ENCODE measurements at places on chromosomes 11 and 22.

DNA sequence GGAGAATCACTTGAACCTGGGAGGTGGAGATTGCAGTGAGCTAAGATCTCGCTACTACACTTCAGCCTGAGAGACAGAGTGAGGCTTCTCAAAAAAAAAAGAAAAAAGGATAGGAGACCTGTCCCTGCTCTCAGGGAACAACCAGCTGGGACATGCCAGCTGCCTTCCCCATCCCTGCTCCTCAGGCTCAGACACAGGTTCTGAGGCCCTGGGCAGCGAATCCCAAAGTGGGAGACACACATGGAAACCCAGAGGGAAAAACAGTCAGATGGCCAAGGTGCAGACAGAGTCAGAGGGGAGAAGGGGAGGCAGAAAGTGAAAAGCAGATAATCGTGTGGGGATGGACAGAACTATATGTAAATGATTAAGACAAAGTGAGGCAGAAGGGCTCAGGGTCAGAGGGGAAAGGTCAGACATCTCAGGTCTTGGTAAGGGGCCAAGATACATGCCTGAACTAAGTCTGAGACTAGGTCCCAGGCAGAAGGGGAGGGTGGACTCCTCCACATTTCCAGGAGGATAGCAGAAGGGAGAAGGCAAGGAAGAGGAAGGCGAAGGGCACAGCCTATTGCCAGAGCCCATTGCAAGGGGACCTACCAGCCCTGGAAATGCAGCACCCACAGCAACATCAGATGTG lies 14.2 kb downstream of the STARD10 start:
- no peak for DNase-seq

DNA sequence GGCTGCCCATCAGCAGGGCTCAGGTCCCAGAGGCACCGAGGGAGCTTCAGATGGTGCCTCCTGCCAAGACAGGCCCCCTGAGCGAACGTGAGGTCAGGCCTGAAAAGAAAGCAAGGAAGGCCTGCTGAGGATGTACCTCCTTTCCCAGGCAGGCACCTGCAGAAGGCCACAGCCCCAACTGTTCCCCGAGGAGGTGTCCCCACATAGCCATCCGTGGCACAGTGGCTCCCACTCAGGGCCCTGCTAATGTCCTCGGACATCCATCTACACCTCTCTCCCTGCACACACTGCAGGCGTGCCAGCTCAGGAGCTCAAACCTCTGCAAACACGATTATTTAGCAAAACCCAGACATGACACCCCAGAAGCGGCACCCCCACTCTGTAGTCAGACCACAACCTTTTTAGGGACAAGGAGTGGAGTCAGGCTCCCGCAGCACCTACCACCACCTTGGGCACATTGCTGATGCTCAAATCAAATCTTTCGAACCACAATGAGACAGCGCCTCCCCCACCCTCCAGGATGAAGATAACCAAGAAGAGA lies 36.9 kb downstream of the SHANK2 start:
- DNase-seq, result no peak

DNA sequence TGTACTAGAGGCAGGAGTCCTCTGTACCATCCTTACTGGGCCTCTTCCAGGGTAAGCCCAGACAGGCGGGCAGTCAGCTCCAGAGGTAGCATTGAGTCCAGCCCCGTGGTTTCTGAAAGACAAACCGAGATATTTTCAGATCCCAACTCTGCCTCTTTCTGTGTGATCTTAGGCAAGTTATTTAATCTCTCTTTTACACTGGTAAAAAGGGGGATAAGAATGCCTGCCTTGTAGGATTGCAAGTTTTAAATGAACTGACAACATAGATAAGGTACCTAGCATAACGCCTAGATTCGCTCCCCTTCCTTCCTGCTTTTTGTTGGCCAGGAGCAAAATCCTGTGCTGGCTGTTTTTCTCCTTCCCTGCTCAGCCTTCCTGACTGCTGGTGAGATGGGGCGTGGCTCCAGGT lies 56.4 kb upstream of the NNMT start:
- DNase-seq, result no peak

DNA sequence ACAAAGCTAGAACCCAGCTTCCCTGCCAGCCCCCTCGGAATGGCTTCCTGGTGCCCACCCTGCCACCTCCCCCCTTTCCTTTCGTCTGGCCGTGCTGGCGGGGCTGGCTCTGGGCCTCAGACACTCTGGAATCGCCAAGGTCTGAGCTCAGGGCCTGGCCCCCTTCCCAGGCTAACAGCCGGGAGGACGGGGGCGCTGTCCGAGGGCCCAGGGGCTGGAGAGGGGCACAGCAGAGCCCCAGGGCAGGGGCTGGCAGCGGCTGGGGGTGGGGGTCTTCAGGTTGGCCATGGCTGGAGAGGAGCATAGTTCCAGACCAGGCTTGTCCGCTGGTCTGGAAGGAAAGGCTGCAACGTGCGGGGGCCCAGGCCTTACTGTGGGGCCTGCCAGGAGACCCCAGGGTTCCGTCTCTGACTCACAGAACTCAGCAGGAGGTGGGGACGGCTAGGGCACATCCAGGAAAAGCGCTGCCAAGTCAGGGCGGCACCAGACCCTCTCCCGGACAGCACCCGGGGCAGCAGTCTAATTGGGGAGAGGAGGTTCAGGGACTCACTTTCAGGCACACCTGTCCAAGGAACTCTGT lies 861 bp upstream of the LTBP3 start:
- no peak for DNase-seq

- DNase-seq, result peak; percentile 38
Measured at GRCh38 chr11:45233121-45233803, 52.9 kb downstream of the SYT13 start.

DNA sequence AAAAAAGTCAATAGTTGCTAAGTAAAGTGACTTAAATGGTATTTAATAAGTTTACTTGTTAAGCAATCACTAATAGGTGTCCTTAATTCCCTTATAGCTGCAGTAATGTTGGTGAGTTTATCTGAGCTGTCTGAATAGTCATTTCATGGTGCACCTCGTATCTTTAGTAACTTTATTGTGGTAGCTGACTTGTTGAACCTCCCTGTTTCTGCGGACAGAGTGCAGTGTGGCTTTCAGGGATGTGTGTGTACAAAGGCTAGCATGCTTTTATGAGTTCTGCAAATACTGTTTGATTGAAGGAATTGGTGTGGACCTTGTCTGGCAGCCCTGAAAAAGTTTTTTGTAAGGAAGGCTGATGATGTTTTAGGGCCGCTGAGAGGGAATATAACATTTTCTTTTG lies 2.6 kb downstream of the ZNRF3 start:
- no peak for DNase-seq

DNA sequence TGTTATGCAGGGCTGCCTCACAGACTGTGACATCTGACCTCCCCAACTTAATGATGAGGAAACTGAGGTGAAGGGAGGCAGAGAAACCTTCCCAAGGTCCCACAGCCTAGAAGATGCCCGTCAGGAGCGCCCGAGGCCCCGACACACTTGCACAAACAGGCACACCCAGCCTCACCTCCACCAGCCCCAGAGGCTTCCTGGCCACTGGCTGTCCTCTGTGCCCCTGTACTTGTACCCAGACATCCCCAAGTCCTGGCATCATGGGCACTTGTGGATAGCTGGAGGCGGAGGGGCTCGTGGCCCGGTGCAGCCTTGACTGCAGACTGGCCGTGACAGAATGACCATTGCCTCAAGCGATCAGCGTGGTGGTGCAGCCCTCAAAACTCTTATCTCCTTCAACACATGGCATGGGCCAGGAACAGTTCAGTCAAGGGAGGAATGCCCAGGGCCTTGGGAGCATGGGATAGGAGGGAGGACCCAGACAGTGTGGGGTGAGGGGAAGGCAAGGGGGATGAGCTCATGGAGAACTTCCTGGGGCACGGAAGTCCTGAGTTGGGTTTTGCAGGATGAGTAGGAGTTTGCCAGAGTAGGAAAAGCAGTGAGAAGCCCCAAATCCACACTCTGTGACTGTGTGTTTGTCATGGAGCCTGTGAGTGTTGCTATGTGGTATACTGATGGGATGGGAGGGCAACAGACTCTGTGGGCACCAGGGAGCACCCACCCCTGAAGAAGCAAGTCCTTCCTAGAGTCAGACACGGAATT lies 25.8 kb upstream of the PPARA start:
- DNase-seq, result no peak

DNA sequence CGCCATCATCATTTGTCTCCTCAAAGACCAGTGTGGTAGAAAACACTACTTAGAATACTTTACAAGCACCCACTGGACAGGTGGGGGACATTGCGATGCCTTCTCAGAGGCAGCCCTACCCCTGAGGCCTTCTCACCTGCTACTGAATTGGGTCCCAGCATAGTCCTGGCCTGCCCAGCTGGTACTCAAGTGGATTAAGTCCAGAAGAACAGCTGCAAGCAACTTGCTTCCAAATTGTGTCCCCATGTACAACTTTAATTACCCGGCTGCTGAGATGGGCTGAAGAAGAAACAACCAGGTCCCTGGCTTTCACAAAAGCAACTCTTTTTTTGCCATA lies 12.3 kb downstream of the ABTB2 start:
- no peak for DNase-seq

DNA sequence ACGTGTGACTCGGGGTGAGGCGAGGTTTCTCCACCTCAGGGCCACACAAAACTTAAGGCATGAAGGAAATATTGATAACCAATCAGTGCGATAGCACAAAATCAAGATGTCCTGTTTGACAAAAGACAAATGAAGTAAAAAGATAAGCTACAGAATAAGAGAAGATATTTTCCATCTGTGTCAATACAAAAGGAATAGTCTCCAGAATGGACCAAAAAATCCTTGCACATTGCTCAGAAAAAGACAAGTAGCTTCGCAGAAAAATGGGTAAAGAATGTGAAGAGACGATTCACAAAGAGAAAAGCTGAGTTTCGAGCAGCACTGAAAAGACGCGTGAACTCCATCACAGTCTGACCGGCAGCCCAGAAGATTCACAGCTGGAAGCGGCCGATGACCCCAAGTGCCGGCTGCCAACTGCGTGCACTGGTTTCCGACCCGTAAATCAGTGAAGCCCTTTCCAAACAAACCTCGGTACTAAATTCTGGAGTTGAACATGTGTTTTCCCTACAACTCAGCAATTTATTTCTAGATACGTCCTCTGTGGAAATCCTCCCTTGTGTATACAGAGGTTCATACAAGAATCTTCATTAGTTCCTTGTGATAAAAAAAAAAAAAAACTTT lies 308.4 kb downstream of the BRD1 start:
- no peak for DNase-seq

GRCh38 chr11:76361776-76362175 lies 19.2 kb downstream of the THAP12 start:
- DNase-seq, result no peak

DNA sequence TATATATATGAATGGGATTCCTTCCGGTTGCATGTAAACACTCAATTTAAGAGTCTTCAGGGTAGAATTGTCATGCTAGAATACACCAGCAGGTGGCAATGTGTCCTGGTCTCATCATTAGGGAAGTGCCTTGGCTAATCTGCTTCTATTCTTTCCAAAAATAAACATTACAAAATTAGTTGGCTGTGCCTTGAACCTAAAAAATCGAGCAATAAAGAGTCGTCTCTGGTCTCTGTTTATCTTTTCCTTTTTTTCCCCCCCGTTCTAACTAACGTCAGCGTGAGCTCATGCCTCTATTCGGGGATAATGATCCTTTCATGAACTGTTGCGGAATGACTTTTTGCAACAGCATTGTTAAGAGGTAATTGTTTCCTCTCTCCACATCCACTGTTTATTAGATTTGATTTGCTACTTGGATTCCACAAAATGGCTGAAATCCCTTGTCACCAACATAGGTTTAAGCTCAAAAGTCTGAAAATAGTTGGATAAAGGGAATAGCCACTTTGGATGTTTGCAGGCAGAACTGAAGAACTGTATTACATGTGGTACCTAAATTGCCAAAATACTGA lies 1.2 kb upstream of the ARHGEF12 start:
- peak; percentile 56 for DNase-seq

GRCh38 chr11:79237703-79238102 lies 203.1 kb downstream of the TENM4 start:
- no peak for DNase-seq

DNA sequence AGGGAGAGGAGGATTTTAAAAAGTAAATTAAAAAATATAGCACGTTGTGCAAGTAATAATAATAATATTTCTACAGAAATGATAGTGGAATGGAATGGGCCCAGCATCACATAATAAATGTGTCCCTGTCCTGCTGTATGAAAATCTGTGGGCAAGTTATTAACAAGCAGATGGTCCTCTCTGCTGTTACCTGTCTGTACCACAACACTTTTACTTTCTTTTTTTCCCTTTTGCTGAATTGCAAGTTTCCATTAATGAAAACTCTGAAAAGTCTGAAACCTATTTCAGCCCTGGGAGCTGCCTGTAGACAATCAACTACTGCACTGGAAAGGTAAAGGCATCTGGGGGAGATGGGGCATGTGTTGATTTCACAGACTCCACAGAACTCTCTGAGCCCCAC lies 937.1 kb downstream of the OPCML start:
- DNase-seq, result no peak

DNA sequence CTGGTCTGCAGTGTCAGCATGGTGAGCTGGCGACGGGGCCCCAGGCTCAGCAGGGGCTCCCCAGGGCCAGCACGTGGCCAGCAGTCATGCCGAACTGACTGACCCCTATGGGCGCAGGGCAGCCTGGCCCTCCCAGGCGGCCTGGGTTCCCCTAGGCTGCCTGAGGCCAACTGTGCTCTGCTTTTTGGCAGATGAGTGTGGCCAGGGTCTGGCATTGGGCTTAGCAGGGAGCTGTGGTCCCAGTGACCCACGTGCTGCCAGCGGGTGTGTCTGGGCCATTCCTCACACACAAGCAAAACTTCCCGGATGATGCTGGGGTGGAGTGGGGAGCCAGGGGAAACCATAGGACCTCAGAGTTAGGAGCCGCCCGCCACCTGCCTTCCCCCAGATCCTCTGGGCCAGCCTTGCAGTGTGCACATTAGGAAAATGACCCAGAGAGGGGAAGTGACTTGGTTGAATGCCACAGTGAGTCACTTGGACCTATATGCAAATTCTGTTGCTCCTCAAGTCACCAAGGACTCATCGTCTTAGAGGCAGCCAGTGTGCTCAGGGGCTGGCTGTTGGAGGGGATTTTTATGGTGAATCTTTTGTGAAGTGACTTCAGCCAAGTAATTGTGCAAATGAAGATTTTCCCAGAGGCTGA lies 6.5 kb downstream of the ADORA2A start:
- peak; percentile 21 for DNase-seq

- DNase-seq, result no peak
Measured at GRCh38 chr11:83009999-83010398, 61.7 kb downstream of the RAB30 start.

DNA sequence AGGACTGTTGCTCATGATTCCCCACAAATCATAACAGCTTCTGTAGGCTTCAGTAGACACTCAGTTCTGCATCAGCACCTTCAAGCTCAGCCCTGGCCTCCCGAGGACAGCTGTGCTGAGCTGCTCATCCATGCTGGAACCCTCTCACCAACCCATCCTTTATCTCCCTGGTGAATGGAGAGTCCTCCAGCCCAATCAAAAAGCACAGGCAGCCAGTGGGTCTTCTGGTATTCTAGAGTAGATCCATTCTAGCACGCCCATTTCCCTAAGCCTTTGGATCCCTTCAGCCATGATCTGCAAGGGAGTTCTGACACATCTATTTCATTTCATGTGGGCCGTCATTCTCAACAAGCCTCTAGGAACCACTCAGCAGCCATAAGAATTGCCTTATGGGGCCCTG lies 44.6 kb upstream of the SPATA19 start:
- DNase-seq, result no peak

Measured in effector CD4-positive, alpha-beta T cell (primary cell).